T-cell (primary cell): ENCODE measurements at places on chromosomes 1 and 21.

GRCh38 chr21:38787461-38788274 lies 18.1 kb upstream of the ETS2 start:
- no peak for DNase-seq

DNA sequence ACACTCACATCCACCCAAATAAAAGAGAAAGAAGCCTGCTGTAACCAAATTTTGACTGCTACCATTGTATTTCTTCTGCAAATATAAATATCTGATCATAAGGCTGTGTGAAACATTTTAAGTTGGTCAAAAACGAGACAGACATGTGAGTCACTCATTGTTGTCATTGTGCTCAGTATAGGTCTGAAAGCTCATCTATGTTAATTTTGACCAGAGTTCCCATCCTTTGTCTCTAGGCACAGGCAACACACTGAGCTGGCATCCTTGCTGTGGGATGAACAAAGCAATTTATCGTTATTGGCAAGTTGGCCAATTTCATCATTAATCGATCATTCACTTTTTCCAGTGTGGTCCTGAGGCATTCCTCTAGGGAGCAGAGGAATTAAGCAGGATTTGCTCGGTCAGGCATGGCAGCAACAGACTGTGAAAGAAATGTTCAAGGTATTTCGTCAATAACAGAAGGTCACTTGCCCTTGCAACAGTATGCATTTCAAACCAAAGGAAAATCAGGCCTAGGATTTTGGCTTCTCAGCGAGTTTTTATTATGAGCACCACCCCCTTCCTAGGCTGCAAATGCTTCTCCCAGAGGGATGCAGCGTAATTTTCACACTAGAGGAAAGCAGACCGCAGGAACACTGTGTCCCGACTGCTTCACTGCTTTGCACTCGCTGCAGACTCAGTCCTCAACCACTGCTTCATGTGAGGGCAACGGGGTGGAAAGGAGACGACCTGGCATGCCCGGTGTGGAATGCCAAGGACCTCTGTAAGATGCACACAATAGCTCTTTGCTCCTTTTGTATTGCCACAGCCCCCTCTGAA lies 87.9 kb upstream of the SMYD2 start:
- DNase-seq = no peak

- DNase-seq = no peak
Observed at GRCh38 chr1:83493633-83494032, 505.3 kb downstream of the TTLL7 start.

DNA sequence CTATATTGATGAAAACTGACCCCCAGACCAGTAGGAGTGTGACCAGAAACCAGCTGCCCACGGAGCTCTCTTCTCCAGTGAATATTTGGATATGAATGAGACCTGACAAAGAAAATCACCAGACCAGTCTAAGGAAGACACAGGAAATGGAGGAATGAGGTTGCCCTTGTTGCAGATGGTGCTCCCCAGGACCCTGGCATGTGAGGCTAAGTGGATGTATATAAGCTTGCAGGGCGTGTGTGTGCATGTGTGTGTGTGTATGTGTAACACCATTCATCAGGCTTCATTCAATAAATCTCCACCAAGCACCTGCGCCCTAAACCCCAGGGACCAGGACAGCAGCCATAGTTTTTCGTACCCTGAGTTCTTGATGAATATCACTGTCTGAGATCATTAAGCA lies 14.4 kb downstream of the PHLDA3 start:
- DNase-seq = no peak

GRCh38 chr1:25197982-25198662 lies 34.2 kb downstream of the SYF2 start:
- DNase-seq = no peak

GRCh38 chr1:234911787-234912186 lies 216.8 kb downstream of the TOMM20 start:
- peak; percentile 72 for DNase-seq

GRCh38 chr1:168235548-168235885 lies 9.7 kb downstream of the SFT2D2 start:
- DNase-seq = no peak
